ENCODE measurements at places on chromosomes 2 and 18.

DNA sequence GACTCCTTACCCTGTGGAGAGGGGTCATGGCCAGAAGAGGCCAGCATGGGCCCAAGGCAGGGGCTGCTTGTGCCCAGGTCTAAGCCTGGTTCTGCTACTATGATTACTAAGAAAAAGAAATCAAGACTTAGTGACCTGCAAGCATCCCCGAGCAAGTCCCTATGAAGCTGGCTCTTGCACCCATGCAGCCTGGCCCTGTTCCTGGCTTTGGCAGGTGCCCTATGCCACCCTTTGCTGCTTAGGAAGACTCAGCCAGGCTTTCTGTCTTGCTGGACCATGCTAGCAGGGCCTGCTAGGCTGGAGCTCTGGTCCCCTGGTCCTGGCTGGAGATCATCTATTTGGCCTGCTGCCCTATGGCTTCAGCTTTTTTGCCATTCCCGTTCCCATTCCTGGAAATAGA is 309.4 kb upstream of the EPAS1 start:
- no peaks in the 10 kb centered on the region for H3K27me3 ChIP-seq
- no peak for DNase-seq
- no peak overlapping the region for H3K4me3 ChIP-seq
- H3K4me1 ChIP-seq = no peaks in the 10 kb centered on the region
- H3K36me3 ChIP-seq = no peaks in the 10 kb centered on the region

GRCh38 chr18:23049698-23050373 is 85.4 kb upstream of the CABLES1 start:
- no peak for DNase-seq
- no peak overlapping the region for H3K4me3 ChIP-seq
- no peaks in the 10 kb centered on the region for H3K4me1 ChIP-seq
- no peaks in the 10 kb centered on the region for H3K36me3 ChIP-seq

DNA sequence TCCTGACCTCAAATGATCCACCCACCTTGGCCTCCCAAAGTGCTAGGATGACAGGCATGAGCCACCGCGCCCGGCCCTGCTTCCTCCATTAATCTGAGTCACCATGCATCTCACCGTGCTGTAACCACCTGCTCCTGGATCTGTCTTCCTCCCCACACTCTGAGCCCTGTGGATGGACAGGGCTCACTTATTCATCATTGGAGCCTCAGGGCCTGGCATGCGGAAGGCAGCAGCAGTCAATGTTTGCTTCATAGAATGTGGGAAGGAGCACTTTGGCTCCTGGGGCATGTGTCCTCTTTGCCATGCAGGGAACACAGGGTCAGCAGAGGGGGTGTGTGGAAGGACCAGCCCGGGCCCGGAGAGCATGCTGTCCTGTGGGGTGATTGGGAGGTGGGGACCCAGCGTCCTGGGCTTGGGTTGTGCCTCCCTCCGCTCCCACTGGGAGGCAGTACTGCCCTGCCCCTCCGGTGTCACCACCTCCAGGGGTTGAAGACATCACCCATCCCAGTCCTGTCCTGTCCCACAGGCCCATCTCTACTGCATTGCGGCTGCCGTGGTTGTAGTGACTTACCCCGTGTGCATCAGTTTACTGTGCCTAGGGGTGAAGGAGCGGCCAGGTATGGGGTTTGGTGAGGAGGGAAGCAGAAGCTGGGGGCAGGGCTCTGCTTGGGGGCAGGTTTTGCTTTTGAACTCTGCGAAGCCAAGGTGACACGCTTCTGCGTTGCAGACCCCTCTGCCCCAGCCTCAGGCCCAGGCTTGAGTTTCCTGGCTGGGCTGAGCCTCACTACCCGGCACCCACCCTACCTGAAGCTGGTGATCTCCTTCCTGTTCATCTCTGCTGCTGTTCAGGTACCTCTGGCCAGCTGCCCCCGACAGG is 11.5 kb downstream of the MFSD2B start:
- H3K27me3 ChIP-seq = no peaks in the 10 kb centered on the region
- peak; percentile 66 for DNase-seq
- no peak overlapping the region for H3K4me3 ChIP-seq
- H3K4me1 ChIP-seq = peaks cover 7% of the 10 kb centered on the region

DNA sequence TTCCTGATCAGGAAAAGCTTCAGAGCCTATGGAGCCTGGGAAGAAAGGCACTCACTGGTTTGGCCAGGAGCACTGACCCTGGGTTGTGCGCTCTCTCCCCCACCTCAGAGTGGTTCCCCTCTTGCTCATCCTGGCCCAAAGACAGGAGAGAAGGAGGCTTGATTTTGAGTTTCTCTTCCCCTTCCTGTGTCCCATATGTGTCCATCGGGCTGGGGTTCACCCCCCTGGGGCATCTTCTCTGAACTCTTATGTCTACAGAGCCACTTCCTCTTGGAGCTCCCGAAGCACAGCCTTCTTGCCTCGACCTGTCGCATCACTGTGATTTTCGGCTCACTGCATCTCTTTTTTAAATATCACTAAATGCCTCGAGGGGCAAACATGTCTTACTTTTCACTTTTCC is 692.3 kb downstream of the RNF144A start:
- H3K36me3 ChIP-seq = no peaks in the 10 kb centered on the region
- H3K4me3 ChIP-seq = no peak overlapping the region
- no peak for DNase-seq
- no peaks in the 10 kb centered on the region for H3K27me3 ChIP-seq
- H3K27ac ChIP-seq = no peak overlapping the region

GRCh38 chr2:190916829-190917228 is 36.2 kb downstream of the GLS start:
- no peaks in the 10 kb centered on the region for H3K36me3 ChIP-seq
- no peak overlapping the region for H3K27ac ChIP-seq
- no peak overlapping the region for H3K4me3 ChIP-seq

DNA sequence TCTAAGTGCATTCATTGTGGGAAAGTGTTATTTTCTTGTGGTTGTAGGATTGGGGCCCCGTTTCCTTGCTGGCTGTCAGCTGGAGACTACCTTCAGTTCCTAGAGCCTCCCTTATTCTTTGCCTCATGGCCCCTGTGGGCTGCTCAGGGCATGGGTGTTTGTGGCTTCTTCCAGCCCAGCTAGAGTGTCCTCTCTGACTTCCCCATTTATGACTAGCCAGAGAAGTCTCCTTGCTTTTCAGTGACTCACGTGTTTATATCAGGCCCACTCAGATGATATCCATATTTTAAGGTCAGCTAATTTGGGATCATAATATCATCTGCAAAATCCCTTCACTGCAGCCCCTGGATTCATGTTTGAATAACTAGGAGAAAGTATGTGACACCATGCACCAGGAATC is 62.8 kb downstream of the DTNA start:
- no peak overlapping the region for H3K27ac ChIP-seq
- H3K4me3 ChIP-seq = no peak overlapping the region
- H3K36me3 ChIP-seq = no peaks in the 10 kb centered on the region

DNA sequence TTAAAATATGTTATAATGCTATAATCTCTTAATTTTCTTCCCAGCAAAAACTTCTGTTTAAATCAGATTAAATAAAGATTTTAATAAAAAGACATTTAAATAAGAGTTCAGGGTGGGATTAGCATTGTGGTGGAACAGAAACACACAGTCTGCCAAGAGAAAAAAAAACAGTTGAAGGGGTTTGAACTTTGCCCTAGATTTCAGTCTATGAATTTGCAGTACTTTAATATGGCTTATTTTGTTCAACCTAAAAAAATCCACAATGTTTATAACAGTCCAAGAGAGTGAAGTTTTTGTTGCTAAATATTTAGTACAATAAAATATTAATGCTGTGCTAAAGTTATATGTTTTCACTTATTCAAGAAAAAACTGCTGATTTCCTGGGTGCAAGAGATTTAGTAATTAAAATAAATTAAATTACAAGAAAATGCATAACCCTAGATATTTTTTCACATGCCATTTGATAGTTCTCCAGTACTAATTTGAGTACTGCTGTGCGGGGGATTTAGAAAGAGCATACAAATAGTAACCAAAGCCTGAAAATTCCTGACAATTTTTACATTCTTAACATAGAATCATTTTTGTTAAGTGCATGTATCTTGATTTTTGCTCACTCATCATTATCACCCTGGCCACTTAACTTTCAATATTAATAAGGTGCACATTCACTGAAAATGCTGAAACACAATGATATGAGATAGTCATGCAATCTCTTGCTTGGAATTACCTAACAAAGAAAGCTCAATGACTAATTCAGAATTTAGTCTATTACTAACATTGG is 52.6 kb downstream of the SLC40A1 start:
- no peak overlapping the region for H3K4me3 ChIP-seq
- no peaks in the 10 kb centered on the region for H3K27me3 ChIP-seq
- no peak overlapping the region for H3K27ac ChIP-seq
- peaks cover 23% of the 10 kb centered on the region for H3K4me1 ChIP-seq
- no peak for DNase-seq

Measured in Caco-2 (cell line).